ENCODE measurements at places on chromosomes 7 and 10.

GRCh38 chr10:24718031-24718855 is 5.4 kb downstream of the ARHGAP21 start:
- DNase-seq = no peak

- DNase-seq = no peak
Measured at GRCh38 chr7:36304099-36304425, 85.6 kb upstream of the ANLN start.

DNA sequence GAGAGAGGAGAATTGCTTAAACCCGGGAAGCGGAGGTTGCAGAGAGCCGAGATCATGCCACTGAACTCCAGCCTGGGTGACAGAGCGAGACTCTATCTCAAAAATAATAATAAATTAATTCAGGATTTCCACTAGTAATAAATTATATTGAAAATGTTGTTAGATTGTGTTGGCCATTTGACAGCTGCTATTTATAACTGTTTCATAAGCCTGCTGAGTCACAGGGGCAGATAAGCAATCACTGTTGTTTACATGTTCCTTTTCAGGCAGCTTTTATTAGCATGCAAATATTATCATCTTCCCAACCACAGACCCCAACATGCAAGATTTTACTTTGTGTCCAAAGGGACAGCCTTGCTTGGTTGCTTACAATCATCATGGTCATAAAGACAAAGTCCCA is 49.5 kb upstream of the ZNF138 start:
- DNase-seq = no peak

DNA sequence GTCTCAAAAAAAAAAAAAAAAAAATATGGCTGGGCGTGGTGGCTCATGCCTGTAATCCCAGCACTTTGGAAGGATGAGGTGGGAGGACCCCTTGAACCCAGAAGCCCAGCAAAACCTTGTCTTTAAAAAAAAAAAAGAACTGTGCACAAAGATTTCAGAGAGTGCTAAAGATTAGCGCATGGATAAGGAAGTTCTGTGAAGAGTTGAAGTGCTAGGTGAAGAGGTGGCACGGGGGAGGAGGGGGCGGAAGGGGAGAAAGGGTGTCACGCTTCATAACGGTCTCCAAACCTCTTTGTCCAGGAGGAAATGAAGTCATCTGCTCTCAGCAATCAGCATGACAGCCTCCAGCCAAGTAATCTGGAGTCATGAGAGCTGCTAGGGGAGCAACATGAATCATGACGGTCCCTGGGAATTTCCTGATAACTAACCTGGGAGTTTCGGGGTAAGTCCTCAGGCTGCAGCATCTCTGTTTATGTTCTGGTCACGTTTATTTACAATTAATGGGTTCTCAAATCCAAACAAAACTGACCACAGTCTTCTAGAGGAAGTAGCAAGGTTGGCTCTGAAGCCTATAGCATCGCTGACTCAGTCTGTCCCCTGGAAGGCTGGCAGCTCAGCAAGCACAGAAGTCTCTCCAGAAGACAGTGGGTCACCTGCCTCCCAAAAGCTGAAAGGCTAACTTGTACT is 1.9 kb upstream of the PLAU start:
- DNase-seq = peak; percentile 80

GRCh38 chr10:83432261-83433045 is 706.9 kb upstream of the GHITM start:
- DNase-seq = no peak

DNA sequence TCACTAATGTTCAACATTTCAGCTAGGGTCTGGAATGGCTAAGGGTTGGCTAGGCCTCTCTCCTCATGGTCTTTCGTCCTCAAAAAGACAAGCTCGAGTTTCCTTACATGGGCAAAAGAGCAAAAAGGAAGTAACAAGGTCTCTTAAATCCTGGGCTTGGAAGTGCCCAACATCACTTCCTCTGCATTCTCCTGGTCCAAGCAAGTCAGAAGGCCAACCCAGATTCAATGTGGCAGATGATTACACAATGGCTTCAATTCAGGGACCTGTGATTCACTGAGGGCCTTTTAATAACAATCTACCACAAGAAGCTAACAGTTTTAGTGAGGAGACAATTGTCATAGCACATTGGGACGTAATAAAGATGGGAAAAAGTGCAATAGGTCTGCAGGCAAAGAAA is 4.4 kb upstream of the NUP205 start:
- no peak for DNase-seq

DNA sequence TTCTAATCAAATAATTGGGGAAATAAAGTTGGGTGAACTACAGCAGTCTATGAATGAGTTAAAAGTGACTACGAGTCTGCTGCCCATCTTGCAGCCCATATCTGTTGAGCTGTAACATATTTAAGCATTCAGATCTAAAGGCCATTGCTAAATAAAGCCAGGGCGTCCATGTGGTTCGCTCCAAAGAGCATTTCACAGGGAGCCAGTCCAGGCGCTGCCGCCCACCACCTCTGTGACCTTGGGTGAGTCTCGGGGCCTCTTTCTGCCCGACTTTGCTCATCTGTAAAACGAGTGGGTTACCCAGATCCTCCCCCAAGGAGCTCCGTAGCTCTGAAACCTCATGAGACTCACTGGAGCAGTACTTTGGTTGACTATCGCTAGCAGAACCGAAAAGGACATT is 223.1 kb downstream of the CUX1 start:
- DNase-seq = no peak

DNA sequence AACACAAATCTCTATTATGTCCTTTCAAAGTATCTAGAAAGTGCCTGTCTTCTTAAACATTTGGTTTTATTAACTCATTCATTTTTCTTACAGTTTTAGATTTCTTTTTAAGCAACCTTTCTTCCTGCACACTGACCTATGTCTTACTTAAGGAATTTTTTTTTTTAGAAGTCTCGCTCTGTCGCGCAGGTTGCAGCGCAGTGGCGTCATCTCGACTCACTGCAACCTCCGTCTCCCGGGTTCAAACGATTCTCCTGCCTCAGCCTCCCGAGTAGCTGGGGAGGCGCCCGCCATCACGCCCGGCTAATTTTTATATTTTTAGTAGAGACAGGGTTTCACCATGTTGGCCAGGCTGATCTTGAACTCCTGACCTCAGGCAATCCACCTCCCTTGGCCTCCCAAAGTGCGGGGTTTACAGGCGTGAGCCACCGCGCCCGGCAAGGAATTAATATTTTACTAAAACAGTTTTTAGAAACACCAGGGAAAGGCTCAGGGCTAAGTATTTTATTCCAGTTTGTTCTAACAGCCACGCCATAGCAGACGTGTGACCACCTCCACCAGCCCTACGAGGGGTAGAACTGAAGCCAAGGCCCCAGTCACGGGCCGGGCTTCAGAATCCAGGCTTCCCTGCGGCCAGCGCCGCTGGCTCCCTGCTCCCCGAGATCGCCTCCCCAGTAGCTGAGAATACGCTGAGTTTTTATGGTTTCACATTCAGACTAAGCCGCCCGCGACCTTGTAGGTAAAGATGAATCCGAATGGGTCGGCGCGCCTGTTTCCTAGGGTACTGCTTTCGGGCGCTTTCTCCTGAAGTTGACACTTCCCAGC is 941 bp upstream of the LUC7L2 start:
- DNase-seq = peak; percentile 74

- DNase-seq = no peak
Measured at GRCh38 chr7:14414274-14414986, 425.0 kb upstream of the ETV1 start.

DNA sequence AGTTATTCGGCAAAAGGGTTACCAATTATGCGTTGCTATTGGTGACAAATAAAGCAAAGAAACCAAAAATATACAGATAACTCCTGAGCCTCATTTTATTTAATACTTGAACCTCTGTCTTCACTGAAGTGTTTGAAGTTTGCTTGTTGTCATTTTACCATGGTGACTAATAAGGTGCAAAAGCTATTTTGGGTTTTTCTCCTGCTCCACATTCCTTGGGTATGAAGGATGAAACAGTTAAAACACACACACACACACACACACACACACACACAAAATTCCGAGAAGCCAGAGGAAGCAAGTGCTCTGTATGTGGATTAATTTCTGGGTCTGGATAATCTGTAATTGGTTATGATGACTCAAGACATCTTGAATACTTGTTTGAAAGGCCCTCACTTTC is 246.5 kb downstream of the COBL start:
- DNase-seq = no peak

- peak; percentile 78 for DNase-seq
Measured at GRCh38 chr10:72086466-72087391, 1.6 kb downstream of the SPOCK2 start.

DNA sequence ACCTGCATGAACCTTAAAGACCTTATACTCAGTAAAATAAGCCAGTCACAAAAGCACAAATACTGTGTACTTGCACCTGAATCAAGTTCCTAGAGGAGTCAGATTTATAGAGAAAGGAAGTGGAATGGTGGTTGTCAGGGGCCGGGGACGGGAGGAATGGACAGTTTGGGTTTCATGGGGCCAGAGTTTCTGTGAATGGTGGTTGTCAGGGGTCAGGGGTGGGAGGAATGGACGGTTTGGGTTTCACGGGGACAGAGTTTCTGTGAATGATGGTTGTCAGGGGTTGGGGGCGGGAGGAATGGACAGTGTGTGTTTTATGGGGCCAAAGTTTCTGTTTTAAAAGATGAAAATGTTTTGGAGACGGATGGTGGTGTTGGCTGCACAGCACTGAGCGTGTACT is 260.0 kb upstream of the MKI67 start:
- DNase-seq = no peak

DNA sequence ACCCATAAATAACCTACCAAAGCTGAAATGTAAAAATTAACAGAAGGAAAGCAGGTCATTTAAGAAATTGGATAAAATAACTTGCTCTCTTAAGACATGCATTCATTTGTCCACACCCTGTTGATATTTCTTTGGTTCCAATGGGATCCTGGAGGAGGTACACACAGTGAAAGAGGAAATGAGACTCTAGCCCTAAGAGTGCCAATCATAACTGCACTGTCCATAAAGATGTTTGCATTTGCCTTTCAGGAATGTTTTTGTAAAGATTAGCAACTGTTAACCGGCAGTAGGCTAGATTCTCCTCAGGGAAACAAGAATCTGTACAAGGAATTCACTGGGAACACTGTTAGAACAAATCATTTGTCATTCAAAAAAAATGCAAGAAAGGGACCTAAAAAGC is 61.0 kb downstream of the MEOX2 start:
- no peak for DNase-seq

DNA sequence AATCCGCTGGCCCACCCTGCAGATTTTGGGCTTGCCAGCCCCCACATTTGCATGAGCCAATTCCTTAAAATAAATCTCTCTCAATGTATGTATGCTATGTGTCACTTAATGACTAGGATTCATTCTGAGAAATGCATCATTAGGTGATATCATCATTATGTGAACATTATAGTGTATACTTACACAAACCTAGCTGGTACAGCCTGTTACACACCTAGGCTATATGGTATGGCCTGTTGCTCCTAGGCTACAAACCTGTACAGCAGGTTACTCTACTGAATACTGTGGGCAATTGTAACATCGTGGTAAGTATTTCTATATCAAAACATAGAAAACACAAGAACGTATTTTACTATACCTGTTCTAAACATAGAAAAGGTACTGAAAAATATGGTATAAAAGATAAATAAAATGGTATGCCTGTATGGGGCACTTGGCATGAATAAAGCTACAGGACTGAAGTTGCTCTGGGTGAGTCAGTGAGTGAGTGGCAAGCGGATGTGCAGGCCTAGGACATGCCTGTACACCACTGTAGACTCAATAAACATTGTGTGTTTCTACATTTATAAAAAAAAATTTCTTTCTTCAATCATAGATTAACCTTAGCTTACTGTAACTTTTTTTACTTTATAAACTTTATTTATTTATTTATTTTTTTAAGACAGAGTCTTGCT is 135.9 kb downstream of the ABCA13 start:
- DNase-seq = no peak

GRCh38 chr7:140447841-140448240 is 31.5 kb downstream of the MKRN1 start:
- no peak for DNase-seq

DNA sequence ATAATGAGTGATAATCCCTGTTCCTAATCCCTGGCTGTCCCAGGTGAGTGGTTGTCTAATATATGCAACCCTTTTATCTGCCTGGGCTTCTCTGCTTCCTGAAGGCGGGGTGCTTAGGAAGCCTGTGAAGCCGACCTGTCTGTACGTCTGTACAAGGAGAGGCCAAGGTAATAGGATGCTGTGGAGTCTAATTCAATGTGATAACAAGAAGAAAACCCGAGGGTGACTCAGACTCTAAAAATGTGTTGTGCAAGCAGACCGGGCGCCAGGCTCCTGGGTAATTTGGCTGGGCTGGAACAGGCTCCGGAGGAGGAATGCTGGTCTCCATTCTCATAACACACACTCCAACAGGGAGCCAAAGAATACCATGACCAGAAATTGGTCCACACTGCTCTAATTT is 43.6 kb downstream of the THNSL1 start:
- DNase-seq = no peak

DNA sequence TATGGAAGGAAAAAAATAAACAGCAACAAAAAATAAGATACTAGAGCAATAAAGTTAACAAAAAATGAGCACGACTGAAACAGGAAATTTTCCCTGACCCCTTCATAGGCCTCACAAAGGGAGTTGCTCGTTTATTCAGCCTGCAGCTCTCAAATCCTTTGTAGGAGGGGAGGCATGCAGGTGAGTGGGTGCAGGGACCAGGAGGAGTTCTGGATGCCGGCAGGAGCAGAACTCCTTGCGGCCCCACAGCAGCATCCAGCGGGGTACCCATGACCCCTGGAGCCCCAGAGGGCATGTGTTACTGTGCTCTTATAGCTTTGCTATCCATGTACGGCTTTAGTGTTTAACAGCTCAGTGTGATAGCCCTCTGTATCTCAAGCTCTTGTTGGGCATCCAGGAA is 5.8 kb downstream of the TAS2R39 start:
- no peak for DNase-seq

DNA sequence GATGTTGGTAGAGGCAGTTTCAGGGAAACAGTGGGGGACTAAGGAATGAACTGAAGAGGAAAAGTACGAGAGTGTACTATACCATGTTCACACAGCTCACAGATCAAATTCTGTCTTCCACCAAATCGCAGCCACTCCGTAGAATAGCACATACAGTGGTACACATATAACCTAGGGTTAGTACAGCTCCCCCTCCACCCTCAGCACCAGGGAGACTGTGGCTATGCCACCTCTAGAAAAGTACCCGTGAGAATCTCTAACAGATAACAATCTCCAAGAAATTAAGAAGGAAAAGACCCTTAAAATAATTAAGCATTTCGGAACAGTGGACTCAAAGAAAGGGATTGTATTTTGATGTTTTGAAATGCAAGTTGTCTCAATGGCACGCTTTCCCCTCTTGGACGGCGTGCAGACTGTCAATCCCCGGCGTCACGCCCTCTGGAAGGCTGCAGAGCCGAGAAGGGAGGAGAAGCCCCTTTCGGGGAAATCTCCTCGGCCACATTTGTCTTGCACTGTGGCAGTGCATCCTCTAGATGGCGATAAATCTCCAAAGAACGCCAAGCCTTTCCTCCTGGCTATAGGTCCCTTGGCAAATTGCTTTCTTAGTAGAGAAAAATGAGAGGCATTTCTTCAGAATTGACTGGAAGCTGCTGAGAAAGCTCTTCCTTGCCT is 345.0 kb downstream of the REEP3 start:
- DNase-seq = peak; percentile 60

Data from activated CD8-positive, alpha-beta memory T cell treated with anti-CD3 and anti-CD28 coated beads, Interleukin-2, amount 10 ng/mL, durations not matched to agents 7 days and 5 days (primary cell).